ENCODE measurements at places on chromosomes 6 and 20.

GRCh38 chr6:101595276-101595675 lies 201.8 kb downstream of the GRIK2 start:
- DNase-seq, result no peak

DNA sequence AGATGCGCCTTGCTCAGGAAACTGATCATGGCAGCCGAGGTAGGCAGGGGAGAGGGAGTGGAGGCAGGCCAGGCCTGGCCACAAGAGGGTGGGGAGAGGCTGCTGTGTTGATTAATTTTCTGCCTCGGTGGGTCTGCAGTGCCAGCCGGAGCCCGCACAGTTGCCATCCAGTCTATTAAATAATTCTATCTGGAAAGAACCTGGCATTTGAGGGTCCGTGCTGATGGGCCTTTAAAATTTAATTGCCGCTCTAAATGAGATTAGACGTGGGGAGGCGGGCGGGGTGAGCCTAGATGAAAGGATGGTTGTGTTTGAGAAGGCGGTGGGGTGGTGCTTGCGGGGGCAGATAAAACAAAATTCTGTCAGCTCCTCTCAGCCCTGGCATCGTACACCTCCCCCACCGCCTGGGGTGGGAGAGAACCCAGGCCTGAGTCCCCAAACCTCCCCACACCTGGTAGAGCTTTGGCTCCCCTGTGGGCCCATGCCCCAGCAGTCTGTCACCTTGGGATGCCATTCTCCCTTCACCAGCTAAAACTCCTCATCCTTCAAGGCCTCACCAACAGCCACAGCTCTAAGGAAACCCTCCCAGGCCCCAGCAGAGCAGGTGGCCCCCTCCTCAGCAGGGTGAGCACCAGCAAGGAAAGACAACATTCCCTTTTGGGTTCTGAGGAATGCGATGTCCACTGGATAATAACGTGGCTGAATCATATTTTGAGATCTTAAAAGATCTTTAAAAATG lies 167.3 kb downstream of the GRM4 start:
- no peak for DNase-seq

DNA sequence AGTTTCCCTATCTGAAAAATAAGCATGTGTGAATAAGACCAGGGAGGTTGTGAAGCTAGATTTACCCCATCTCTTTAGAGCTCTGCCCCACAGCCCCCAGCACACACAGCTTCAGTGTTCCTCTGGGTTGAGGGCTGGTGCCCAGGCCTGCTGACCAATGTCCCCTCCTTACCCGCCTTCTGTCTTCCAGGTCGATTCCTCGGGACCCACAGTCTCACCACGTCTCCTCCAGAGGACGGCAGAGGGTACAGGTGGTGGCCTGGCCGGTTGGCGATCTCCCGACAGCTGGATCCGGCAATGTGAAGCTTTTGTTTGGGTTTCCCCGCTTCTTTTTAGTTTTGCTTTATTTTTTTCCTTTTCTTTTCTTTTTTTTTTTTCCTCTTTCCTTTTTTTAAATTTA lies 42.0 kb downstream of the STK35 start:
- DNase-seq, result no peak

GRCh38 chr6:92559611-92560010 lies 859.7 kb downstream of the EPHA7 start:
- DNase-seq, result no peak

DNA sequence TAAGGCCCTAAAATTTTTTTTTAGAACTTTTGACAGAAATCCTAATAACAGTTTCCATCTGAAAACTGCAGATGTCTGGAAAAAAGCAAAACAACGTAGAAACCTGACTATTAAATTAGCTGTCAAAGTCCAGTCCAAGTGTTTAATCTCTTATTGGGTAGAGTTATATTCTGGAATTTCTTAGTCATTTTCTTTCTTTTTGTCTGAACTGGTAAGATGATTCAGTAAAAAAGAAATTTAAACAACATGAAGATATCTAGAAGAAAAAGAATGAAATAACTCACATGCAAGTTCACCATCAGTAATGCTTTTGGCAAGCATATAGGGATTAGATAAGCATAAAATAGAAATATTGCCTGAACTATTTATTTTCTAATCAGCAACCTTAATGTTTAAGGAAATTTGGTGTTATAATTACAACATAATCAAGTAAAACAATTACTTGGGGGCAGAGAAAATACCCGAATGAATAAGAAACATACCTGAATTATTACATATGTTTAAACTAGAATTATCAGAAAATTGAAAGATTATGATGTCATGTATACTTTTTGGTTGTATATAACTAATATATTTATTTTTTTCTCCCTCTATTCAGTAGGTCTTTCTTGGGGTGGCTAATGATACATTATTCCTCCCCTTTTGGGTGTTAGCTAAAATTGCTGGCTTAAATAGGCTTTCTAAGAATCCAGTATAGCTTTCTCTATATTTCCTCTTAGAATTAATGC lies 51.1 kb downstream of the FAM83B start:
- DNase-seq, result no peak

DNA sequence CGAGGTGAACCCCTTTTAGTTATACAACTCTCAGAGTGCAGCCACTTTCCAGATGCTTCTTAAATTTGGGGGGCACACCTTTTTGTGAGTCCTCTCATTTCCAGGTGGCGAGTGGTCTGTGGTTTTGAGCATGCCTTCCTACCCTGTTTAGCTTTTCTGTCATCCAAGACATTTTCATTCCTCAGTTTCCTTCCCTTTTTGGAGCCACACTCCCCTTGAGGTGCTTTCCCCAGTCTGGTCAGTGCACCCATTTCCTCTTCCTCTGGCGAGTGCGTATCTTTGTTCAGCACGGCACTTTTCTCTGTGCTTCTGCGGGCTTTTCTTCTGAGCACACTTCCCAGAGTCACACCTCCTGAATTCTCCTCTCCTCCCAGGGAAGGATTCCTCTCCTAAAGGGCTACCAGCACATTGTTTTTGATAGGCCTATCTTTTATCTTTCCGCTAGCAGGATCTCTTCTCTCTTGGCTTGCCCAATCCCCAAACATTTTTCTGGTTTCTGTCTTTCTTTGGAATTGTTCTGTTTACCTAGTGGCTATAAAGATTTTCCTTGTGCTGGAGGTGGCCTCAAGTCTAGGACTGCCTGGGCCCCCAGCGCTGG lies 1.4 kb downstream of the PHF20 start:
- DNase-seq, result peak; percentile 6

GRCh38 chr6:137016356-137016755 lies 28.4 kb downstream of the IL20RA start:
- no peak for DNase-seq

- no peak for DNase-seq
These were observed 121.4 kb upstream of the DST start for GRCh38 chr6:56764081-56764566.

DNA sequence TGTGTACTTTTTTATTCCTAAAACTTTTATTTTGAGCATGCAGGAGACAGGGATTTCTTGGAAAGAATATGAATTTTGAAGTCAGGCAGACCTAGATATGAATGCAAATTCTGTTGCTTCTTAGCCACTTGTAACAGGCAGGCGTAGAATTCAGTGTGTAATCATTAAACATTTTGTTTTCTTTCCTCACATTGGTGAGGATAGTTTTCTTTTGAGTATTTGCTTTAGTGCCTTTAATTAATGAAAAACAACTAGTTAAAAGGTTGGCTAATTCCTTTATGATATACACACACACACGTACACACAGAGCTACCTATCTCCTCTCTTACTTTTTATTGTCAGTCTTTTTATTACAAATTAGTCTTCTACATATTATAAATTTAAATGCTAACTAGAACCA lies 342.3 kb downstream of the CDKAL1 start:
- DNase-seq, result no peak

DNA sequence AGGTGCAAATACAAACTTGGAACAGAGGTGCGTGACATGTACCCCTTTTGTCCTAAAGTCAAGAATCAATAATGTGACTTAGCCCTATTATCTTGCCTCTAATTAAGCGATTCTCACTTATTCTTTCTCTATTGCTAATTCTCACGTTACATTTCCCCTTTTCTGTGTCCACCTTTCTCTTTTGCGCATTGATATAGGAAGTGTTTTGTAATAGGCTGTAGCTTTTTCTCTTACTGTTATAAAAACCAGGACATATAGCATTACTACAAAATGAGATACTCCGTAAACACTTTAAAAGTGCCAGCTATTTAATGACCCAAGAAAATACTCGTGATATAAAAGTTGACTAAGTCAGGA lies 669 bp upstream of the TMEM30A start:
- no peak for DNase-seq

- no peak for DNase-seq
These were observed 208.2 kb downstream of the SMOC2 start for GRCh38 chr6:168649209-168649608.

DNA sequence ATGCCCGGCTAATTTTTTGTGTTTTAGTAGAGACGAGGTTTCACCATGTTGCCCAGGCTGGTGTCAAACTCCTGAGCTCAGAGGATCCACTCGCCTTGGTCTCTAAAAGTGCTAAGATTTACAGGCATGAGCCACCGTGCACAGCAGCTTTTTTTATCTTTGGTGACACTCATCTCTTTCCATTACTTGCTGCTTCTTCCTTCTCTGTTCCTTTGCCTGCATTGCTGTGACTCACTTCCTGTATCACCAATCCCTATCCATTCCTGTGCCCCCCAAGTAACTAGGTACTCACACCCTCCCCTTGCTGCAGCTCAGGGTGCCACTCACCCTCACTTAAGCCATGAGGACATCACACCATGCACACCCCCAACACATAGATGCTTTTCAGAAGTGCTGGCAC lies 24.6 kb downstream of the KHDC1L start:
- DNase-seq, result no peak

GRCh38 chr20:47760686-47761481 lies 24.4 kb downstream of the SULF2 start:
- no peak for DNase-seq

DNA sequence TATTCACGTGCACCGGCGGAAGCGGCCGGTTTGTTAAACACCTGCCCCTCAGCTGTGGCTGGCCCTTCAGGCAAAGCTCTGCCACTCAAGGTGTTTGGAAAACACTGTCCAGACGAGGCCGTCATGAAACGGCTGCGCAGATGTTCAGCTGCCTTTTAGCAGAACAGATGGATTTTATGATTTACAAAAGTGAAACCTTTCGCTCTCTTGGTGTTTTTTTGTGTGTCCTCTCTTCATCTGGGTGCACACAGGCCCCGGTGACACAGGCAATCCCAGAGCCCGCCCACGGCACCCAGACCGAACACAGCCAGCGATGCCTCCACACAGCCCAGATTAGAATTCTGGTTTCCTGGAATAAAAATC lies 397.0 kb downstream of the SMOC2 start:
- DNase-seq, result no peak

DNA sequence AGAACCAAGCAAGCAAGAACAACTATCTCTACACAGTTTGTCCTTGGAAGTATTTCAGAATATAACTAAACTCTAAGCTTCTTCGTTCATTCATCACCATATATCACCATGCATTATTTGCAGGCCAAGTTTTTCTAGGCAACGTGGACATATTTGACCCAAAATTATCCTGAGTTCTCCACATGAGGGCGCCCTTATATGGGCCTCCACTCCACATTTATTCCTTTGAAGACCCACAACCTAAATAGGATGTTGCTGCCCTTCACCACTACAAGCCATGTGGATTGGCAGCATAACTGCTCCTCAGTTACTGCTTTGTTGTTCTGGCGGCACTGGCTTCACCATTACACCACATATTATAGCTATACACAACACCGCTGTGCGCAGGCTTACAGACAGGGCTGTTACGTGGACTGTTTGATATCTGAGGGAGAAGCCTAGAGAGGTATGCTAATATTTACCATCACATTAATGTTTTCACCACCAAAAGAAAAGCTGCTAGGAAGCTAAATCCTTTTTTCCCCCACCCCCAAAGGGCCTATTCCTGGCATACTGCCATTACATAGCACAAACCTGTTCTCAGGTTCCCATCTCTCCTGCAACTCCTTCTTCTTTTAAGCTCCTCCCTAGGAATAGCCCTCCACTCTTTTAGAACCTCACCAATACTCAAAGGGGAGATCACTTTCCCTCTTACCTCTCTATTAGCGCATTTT lies 411.7 kb downstream of the C6orf118 start:
- no peak for DNase-seq

GRCh38 chr6:22952097-22952496 lies 382.7 kb downstream of the HDGFL1 start:
- no peak for DNase-seq

- DNase-seq, result no peak
These were observed 22.9 kb downstream of the PTPN1 start for GRCh38 chr20:50533061-50533460.

DNA sequence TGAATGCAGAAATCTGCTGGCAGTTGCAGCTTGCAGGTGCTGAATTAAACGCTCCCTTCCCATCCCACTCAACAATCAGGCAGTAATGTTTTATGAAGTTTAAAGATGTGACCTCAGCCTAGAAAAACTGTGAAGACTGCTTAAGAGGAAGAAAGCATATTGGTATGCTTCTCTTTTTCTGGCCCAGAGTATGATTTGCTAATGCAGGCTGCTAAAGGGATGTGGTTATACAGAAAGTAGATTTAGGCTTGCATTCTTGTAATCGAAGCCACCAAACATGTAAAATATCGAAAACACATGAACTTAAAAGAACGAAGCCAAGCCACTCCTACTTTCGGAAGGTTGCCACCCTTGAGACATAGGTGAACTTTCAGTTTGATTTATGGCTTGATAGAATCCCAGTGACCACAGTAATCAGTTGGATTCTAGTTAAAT lies 40.7 kb downstream of the MAP3K5 start:
- DNase-seq, result no peak

DNA sequence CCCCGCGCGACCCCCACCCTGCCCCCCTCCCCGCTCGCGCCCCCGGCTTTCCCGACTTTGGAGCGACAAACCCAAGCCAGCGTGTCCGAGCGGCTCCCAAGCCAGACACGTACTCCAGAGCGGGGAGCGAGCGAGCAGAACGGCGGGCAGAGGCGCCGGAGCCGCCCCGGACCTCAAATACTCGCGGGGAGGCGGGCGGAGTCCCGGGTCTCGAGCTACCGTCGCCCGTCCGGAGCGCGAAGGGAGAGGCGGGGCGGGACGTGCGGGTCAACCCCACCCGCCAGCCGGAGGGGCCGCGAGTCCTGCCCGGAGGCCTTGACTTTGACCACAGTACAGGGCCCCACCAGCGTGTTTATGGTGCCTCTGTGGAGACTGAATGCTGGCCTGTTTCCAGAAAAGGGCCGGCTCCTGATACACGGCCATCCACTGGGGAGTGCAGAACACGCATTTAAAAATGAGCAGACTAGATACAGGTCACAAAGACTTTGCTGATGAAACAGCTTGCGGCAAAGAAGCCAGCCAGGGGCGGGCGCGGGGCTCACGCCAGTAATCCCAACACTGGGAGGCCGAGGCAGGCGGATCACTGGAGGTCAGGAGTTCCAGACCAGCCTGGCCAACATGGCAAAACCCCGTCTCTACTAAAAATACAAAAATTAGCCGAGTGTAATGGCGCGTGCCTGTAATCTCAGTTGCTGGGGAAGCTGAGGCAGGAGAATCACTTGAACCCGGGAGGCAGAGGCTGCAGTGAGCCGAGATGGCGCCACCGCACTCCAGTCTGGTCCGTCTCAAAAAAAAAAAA lies at the start of gene SERPINB6:
Gene SERPINB6, minus strand, starts transcription at position 148 of the 799 bp plus-strand sequence. CDS start 12,235 bp downstream, outside the sequence.
- DNase-seq, result peak; percentile 35

- no peak for DNase-seq
These were observed 76.1 kb downstream of the RNF182 start for GRCh38 chr6:14000901-14001300.

- no peak for DNase-seq
These were observed 29.3 kb downstream of the BCAS4 start for GRCh38 chr20:50824137-50824536.

GRCh38 chr6:13554929-13555333 lies 19.5 kb upstream of the SIRT5 start:
- DNase-seq, result no peak

GRCh38 chr20:10857352-10858070 lies 183.7 kb upstream of the JAG1 start:
- no peak for DNase-seq

- DNase-seq, result no peak
These were observed 31.6 kb upstream of the FOXC1 start for GRCh38 chr6:1577896-1578745.
